ENCODE measurements at places on chromosomes 16 and 17. TPM values are rescaled to one million over a fixed set of nuclear protein-coding genes. Genes with fewer than 3 reads are reported as not detected.

GRCh38 chr16:787978-788398 is at the start of gene RPUSD1:
TSS of gene RPUSD1 (minus strand) at chr16:788381. CDS start at chr16:787737, 644 bp downstream.
- no peak for DNase-seq
- H3K36me3 ChIP-seq: peaks cover 16% of the 10 kb centered on the region
- H3K4me1 ChIP-seq: peaks cover 18% of the 10 kb centered on the region
- peak within 1 kb of the TSS; percentile 65 for H3K27ac ChIP-seq

- H3K27ac ChIP-seq: no peak overlapping the region
- no peaks in the 10 kb centered on the region for H3K36me3 ChIP-seq
- no peaks in the 10 kb centered on the region for H3K4me1 ChIP-seq
- H3K4me3 ChIP-seq: no peak overlapping the region
- DNase-seq: no peak
These were observed 361.8 kb upstream of the CDH5 start for GRCh38 chr16:66004699-66005098.

The PTGES3L gene
- total RNA-seq: 0.40 TPM

The GPR139 gene
- total RNA-seq: not detected

DNA sequence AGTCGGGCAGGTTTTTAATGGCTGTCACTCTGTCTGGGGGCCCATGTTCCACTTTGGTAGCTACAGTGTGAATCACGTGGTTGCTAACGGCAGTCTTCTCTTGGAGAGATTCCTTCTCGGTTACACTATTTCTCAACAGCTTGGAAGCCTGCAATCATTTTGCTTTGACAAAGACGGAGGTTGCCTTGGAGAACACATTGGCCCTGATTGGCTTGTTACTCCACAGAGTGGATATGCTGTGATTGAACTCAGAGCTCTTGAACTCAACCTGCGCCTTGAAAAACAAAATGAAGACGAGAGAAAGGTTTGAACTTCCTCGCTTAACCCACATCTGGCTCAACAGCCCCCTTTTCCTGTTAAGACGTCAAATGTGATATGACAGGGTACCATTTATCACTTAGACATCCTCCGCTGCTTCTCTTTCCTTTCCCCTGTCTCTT is 218.9 kb downstream of the MAF start:
- no peak for DNase-seq
- peak overlapping the region; percentile 9 for H3K27ac ChIP-seq
- H3K36me3 ChIP-seq: peaks cover 5% of the 10 kb centered on the region
- H3K27me3 ChIP-seq: no peaks in the 10 kb centered on the region
- H3K4me1 ChIP-seq: peaks cover 25% of the 10 kb centered on the region
- H3K4me3 ChIP-seq: no peak overlapping the region

GRCh38 chr17:55765472-55765871 is 14.6 kb downstream of the PCTP start:
- H3K36me3 ChIP-seq: no peaks in the 10 kb centered on the region
- no peak overlapping the region for H3K27ac ChIP-seq
- no peaks in the 10 kb centered on the region for H3K4me1 ChIP-seq
- H3K4me3 ChIP-seq: no peak overlapping the region
- H3K27me3 ChIP-seq: no peaks in the 10 kb centered on the region

DNA sequence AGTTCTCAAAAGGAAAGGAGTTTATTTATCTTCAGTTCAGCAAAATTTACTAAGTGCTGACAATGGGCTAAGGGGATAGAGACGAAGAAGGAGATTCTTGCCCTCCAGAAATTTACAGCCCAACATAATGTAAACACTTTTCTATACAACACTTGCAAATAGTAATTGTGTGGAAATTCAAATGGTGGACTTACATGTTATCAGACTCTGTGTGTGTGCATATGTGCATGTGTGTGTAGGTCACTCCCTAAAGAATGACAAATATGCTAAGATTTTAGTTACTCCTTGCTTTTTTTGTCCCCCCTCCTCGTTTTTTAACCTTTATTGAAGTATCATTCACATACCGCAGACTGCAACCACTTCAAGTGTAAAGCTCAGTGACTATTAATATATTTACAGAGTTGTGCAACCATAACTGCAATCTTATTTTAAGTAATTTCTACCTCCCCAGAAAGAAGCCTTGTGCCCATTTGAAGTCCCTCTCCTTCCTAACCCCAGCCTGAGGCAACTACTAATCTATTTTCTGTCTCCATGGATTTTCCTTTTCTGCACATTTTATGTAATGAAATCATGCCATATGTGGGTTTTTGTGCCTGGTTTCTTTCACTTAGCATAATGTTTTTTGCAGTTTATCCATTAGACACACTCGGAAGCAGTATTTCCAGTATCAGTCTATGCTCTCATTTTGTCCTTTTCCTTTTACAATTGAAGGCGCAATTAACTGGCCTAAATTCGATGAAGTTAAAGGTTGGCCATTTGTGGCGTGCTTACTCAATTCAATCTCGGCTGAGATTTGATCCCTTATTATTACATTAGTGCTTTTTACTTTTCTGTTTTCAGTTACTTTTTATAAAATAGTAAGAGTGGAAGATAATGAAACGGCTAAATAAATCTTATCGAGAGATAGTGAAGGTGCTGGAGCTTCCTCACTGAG is 318.4 kb downstream of the HAPSTR1 start:
- DNase-seq: no peak
- H3K27ac ChIP-seq: no peak overlapping the region
- H3K4me1 ChIP-seq: no peaks in the 10 kb centered on the region
- H3K4me3 ChIP-seq: no peak overlapping the region

- no peaks in the 10 kb centered on the region for H3K27me3 ChIP-seq
- H3K27ac ChIP-seq: peak overlapping the region; percentile 86
These were observed 22.4 kb downstream of the PLD6 start for GRCh38 chr17:17183744-17184143.

- H3K4me1 ChIP-seq: no peaks in the 10 kb centered on the region
- no peaks in the 10 kb centered on the region for H3K27me3 ChIP-seq
- H3K4me3 ChIP-seq: no peak overlapping the region
- H3K27ac ChIP-seq: no peak overlapping the region
- no peak for DNase-seq
- H3K36me3 ChIP-seq: no peaks in the 10 kb centered on the region
These were observed 110.3 kb downstream of the BANP start for GRCh38 chr16:88061346-88062110.

The KRT13 gene
- total RNA-seq: not detected

The ZNF594 gene
- 8.6 TPM for total RNA-seq

The SSTR5 gene
- not detected for total RNA-seq

GRCh38 chr17:4554441-4554996 is 665 bp downstream of the MYBBP1A start:
- peak overlapping the region; percentile 65 for H3K27ac ChIP-seq
- H3K4me3 ChIP-seq: peak overlapping the region; percentile 84
- H3K27me3 ChIP-seq: no peaks in the 10 kb centered on the region
- peaks cover 30% of the 10 kb centered on the region for H3K4me1 ChIP-seq

DNA sequence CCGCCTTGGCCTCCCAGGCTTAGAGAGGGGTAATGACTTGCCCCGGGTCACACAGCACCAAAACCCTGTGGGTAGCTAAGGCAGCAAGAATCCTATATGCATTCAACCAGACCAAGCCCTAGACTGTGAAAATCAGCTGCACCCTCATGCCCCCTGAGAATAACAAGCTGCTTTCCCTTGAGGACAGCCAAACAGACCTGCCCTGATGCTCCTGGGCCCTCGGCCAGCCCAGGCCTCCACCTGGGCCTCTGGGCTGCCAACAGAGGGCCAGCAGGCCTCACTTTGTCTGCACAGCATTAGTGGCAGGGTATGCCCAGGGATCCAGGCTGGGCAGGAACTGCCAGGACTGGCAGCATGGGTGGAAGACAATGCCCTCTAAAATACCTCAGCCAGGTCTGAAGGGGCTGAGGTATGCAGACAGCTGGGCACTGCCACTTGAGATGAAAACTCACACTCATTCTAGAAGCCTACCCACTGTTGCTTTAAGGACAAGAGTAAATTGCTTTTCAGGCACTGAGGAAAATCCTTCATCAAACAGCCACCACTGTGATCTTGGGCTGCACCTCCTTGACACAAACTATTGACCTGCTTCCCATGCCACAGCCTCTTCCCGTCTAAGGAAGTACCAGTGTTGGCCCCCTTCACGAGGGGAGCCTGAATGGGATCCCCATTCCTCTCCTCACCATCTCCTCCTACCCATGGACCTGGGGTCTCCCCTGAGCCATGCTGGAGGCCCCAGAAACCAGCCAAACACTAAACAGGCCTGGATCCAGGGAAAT is 8.8 kb downstream of the ST3GAL2 start:
- H3K27ac ChIP-seq: peak overlapping the region; percentile 77
- peaks cover 42% of the 10 kb centered on the region for H3K4me1 ChIP-seq
- DNase-seq: no peak
- H3K4me3 ChIP-seq: no peak overlapping the region

- no peaks in the 10 kb centered on the region for H3K4me1 ChIP-seq
- no peaks in the 10 kb centered on the region for H3K36me3 ChIP-seq
- peaks cover 2% of the 10 kb centered on the region for H3K27me3 ChIP-seq
- DNase-seq: no peak
These were observed 30.7 kb upstream of the EIF1 start for GRCh38 chr17:41657936-41658335.

GRCh38 chr17:13359774-13360173 is 242.0 kb downstream of the HS3ST3A1 start:
- no peaks in the 10 kb centered on the region for H3K4me1 ChIP-seq
- no peaks in the 10 kb centered on the region for H3K36me3 ChIP-seq
- H3K27ac ChIP-seq: no peak overlapping the region
- DNase-seq: no peak
- H3K27me3 ChIP-seq: peaks cover 3% of the 10 kb centered on the region

- no peak overlapping the region for H3K4me3 ChIP-seq
- H3K27me3 ChIP-seq: no peaks in the 10 kb centered on the region
- H3K36me3 ChIP-seq: peaks cover 29% of the 10 kb centered on the region
- peaks cover 43% of the 10 kb centered on the region for H3K4me1 ChIP-seq
- H3K27ac ChIP-seq: no peak overlapping the region
These were observed 339.4 kb downstream of the SEC14L1 start for GRCh38 chr17:77480199-77480508.

- no peak overlapping the region for H3K27ac ChIP-seq
- no peaks in the 10 kb centered on the region for H3K36me3 ChIP-seq
- no peaks in the 10 kb centered on the region for H3K27me3 ChIP-seq
- H3K4me3 ChIP-seq: no peak overlapping the region
- peaks cover 3% of the 10 kb centered on the region for H3K4me1 ChIP-seq
- no peak for DNase-seq
These were observed 17.7 kb upstream of the MRPL38 start for GRCh38 chr17:75922173-75922961.

- DNase-seq: no peak
- peaks cover 72% of the 10 kb centered on the region for H3K36me3 ChIP-seq
- peaks cover 28% of the 10 kb centered on the region for H3K4me1 ChIP-seq
- no peaks in the 10 kb centered on the region for H3K27me3 ChIP-seq
- no peak overlapping the region for H3K4me3 ChIP-seq
These were observed 5.5 kb downstream of the COG1 start for GRCh38 chr17:73198201-73198929.

The GP1BA gene
- total RNA-seq: not detected

DNA sequence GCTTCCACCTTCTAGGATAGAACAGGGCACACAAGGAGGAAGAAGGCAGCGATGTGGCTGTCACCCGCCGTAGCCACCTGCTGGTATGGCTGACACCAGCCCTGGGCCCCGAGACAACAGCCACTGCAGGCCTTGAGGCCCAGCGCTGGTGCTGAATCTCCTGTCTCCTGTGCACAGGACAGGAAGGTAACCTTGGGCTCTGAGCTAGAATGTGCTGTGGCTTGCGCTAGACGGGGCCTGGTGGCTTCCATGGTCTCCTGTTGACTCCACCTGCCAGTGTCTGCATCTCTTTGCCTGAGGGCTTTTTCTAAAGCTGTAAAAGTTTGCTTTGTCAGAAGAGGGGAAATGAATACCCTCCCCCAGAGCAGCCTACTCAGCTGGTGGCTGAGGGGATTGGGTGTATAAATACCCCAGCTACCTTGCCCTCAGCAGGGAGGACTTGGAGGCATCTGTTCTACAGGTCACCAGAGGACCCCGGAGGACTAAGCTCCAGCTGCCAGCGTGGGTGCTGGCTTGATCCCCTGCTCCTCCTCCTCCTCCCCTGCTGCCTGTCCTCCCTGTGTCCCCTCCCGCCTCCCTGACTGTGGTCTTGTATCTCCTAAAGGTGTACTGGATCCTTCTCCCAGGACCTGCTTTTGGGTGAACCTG is 76.1 kb upstream of the SDK2 start:
- H3K36me3 ChIP-seq: peaks cover 3% of the 10 kb centered on the region
- H3K4me1 ChIP-seq: peaks cover 37% of the 10 kb centered on the region
- H3K4me3 ChIP-seq: no peak overlapping the region
- peak; percentile 70 for DNase-seq
- H3K27ac ChIP-seq: peak overlapping the region; percentile 65
- peaks cover 2% of the 10 kb centered on the region for H3K27me3 ChIP-seq

DNA sequence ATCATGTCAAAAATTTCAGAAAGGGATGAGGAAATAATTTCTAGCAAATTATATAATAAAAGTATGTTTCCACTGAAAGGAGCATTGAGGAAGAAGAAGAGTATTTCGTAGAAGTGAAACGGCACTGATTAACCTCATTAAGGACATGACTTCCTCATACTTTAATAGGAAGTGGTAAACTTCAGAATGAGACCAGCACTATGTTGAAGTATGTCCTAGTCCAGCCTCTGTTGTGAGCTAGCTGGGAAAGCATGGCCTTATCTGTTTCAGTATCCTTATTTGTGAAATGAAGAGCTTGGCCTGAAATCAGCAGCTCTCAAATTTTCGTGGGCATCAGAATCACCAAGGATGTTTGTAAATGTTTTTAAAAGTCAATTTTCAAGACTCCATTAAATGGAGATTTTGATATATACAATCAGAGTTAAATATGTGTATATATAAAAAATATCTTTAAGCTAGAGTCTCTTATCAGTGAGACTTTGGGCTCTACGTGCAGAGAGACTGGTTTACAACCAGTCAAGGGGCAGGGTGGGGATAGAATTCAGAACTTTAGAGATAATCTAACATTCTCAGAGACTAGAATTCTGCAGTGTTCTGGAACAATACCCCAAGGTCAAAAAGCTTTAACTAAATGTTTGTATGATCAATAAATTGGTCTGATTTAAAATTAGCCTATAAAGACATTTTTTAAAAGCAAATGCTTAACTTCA is 365.4 kb downstream of the CDH13 start:
- H3K27ac ChIP-seq: no peak overlapping the region
- no peaks in the 10 kb centered on the region for H3K4me1 ChIP-seq
- no peaks in the 10 kb centered on the region for H3K27me3 ChIP-seq
- no peak for DNase-seq
- H3K36me3 ChIP-seq: no peaks in the 10 kb centered on the region

DNA sequence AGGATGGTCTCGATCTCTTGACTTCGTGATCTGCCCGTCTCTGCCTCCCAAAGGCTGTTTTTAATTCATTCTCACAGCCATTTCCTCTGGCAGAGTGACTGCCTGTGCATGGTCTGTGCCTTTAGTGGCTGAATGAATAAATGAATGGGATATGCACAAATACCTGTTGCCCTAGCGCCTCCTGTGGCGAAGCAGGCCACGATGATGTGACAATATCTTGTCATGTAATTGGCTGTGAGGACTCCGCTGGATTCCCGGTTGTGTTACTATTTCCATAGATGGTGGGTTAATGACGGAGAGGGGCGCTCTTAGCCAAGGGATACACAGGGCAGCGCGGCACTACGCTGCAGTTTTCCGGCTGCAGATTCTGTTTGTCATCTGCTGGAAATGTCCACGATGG is 26.8 kb upstream of the ENDOV start:
- H3K27ac ChIP-seq: no peak overlapping the region
- H3K27me3 ChIP-seq: no peaks in the 10 kb centered on the region
- no peak for DNase-seq

Measured in activated CD4-positive, alpha-beta memory T cell treated with anti-CD3 and anti-CD28 coated beads, Interleukin-2, amount 10 ng/mL, durations not matched to agents 7 days and 5 days (primary cell).